Activated naive CD4-positive, alpha-beta T cell treated with anti-CD3 and anti-CD28 coated beads, Interleukin-2, amount 50 U/mL, for 16 hours (primary cell): ENCODE measurements at places on chromosomes 1 and 21.

DNA sequence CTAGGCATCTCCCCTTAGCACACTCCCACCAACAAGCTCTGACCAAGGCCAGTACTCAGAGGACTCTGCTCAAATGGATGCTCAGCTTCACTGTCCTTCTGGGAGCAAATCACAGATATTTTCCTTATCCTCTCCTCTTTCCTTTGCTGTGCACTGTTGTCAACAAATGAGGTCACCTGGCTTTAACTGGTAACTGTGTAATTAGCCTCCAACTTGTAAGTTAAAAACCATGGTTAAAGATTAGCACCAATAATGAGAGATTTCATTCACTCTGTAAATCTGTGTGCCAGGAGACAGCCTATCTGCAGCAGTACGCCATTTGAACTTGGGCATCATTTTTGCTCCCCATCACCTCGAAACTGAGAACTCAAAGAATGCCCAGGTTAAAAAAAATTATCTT, 149.5 kb downstream of the GABPA start:
- no peak for DNase-seq

- no peak for DNase-seq
These were observed 1.2 kb upstream of the ATF3 start for GRCh38 chr1:212607206-212607912.

DNA sequence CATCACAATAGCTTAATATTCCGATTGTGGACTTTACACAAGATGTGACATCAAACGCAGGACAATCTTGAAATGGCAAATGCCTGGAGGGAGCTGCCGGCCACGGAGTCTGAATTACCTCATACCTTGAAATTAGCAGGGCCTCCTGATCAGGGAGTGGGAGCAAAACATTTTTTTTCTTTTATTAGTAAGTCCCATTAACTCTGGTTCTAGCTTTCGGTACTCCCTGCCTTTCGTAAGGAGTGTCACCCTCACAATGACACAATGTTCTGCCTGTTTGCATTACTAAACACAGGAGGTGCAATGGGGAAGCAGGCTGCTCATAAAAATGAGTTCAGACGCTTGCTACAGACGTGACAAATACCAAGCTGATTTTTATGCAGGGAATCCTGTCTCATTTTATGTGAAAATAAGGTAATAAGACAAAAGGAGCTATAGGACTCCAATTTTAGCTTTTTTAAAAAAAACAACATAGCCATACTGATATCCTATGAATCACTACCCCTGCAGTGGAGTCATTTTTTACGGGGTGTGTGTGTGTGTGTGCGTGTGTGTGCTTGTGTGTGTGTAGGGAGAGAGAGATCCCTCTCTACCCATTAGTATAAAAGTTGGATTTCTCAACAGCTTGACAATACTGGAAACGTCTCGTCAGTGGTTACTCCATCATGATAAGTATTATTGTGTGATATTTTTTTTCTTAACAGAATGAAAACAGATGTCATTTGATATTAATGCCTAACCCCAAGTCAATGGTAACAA, 205.1 kb upstream of the RUNX1 start:
- no peak for DNase-seq

GRCh38 chr1:89887270-89887669, 66.4 kb downstream of the LRRC8D start:
- DNase-seq, result no peak

- no peak for DNase-seq
These were observed 26.2 kb downstream of the ENAH start for GRCh38 chr1:225626698-225627097.

DNA sequence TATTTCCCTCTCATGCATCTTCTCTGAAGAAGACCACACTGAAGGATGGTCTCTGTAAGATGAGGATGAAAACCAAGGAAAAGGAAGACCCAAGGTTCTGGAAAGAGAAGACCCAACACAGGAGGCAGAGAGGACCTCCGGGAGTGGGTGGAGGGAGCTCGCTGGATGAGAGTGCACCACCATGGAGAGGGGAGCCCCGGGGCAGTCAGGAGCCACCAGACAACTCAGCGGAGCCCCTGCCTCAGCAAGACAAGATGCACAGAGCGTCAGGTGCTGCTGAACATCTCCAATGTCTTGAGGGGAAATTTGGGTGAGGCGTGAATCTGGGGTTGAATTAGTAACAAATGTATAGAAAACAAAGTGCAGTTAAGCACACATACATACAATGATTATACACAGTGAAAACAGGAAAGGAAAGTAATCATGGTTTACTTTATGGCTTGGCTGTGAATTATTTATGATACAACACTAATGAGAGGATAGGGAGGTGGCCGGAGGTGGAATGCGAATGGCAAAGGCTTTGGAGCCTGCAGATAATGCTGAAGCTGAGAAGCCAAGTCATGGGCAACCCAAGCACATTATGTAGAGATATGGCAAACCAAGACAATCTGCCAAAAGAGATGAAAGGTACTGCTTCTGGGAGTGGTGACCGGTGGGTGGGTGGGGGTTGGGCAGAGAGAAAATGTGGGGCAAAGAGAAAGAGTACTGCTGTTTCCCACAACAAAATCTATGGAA, 80.4 kb upstream of the EDN2 start:
- no peak for DNase-seq

- no peak for DNase-seq
These were observed at the start of gene SDC3 for GRCh38 chr1:30908696-30909364. Gene SDC3 (minus strand): TSS chr1:30908758. CDS start chr1:30908586, 172 bp downstream.

- DNase-seq, result peak; percentile 37
These were observed 3.3 kb upstream of the SLC45A1 start for GRCh38 chr1:8314346-8315280.

GRCh38 chr1:27656157-27656893, 15.7 kb downstream of the IFI6 start:
- no peak for DNase-seq

DNA sequence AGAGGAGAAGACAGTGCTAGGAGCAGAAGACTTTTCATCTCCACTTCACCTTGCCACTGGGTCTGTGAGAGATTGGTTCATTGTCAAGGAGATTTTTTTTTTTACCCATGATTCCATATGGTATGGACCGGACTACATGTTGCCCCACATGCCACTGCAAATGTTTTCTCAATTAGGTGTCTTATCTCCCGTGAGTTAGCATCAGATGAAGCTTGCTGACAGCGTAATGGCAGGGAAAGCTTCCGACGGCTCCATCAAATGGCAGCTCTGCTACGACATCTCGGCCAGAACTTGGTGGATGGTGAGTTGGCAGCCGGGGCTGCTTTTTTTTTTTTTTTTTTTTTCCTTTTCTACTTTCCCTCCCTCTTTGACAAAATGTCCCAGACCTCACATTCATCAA, 217.2 kb upstream of the NFIA start:
- no peak for DNase-seq

DNA sequence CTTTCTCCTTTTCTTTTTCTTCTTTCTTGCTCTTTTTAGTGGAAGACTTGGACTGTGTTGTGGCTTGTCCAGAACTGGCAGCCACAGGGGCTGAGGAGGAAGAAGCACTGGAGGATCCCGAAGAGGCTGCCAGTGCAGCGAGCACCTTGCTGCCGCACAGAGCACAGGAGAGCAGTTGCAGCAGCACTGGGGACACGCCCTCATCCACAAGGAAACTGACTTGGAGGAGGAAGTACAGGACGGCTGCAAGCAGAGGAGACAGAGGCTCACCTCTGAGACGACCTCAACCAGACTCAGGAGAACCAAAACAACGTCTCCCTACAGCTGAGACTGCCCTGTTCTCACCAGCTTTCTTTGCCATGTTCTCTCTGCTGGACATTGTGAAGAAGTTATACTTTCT, 88.9 kb downstream of the UBR4 start:
- DNase-seq, result no peak

DNA sequence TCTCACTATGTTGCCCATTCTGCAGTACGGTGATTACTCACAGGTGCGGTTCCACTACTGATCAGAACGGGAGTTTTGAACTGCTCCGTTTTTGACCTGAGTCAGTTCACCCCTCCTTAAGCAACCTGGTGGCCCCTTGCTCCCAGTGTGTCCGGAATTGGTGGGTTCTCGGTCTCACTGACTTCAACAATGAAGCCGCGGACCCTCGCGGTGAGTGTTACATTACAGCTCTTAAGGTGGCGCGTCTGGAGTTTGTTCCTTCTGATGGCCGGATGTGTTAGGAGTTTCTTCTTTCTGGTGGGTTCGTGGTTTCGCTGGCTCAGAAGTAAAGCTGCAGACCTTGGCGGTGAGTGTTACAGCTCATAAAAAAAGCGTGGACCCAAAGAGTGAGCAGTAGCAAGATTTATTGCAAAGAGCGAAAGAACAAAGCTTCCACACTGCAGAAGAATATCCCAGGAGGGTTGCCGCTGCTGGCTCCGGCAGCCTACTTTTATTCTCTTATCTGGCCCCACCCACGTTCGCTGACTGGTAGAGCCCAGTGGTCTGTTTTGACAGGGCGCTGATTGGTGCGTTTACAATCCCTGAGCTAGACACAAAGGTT, 17.6 kb upstream of the PARP1 start:
- DNase-seq, result peak; percentile 29

GRCh38 chr1:95323123-95323522, 89.1 kb downstream of the RWDD3 start:
- no peak for DNase-seq

DNA sequence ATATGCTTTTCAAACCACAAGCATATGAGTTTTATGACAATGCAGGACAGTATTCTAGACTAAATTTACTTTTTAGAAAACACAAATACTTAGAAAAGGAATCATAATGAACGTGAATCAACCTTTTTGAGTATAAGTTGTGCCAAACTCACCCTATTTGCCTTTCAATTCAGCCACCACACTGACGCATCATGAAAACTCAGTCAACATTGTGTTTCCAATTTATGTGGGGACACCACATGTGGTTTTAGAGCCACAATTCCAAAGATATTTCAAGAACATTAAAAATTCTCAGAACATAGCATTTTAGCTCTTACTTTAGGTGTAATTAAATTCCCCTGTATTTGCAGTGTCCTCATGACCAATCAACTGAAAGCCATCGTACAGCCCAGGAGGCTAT, 118.8 kb downstream of the PTBP2 start:
- no peak for DNase-seq

GRCh38 chr1:9413071-9413876, 120.6 kb downstream of the SPSB1 start:
- peak; percentile 61 for DNase-seq

DNA sequence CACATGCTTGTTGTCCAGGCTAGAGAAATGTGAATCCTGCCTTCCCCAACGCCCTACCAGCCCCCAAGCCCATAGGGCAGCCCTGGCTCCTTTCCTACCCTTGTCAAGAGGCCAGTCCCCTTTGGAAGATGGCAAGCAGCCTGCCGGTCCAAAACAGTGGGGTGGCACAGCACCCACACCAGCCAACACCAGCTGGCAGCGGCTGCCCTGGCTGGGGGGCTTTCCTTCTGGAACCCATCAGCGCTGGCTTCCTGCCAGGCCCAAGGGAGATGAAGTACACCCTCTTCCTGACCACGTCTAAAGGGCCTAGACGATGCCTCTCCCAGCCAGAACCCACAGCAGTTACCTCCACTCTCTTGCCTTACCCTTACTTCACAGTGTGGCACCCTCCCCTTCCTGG, 24.2 kb downstream of the KCNN3 start:
- no peak for DNase-seq

GRCh38 chr1:174949061-174949460, 50.7 kb upstream of the CACYBP start:
- no peak for DNase-seq

GRCh38 chr21:17988102-17988437, 168.9 kb upstream of the C21orf91 start:
- DNase-seq, result no peak

GRCh38 chr1:29470087-29470787, 233.9 kb downstream of the PTPRU start:
- DNase-seq, result no peak

DNA sequence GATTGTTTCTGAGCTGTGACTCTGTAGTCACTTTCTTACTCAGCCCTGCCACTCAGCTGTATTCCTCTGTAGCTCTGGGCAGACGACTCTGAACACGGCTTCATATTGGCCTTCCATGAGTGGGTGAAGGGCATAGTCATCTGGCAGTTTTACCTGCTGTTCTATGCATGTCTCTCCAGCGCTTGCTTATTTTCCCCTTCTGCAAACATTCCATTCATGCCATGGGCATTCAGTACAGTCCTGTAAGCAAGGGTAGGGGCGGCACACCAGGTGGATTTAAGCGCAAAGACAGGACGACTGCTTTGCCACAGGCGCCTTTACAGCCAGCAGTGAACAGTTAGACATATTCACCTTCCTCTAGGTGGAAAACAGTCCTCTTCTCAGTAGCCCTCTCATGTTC, 4.4 kb upstream of the WDR26 start:
- DNase-seq, result no peak

DNA sequence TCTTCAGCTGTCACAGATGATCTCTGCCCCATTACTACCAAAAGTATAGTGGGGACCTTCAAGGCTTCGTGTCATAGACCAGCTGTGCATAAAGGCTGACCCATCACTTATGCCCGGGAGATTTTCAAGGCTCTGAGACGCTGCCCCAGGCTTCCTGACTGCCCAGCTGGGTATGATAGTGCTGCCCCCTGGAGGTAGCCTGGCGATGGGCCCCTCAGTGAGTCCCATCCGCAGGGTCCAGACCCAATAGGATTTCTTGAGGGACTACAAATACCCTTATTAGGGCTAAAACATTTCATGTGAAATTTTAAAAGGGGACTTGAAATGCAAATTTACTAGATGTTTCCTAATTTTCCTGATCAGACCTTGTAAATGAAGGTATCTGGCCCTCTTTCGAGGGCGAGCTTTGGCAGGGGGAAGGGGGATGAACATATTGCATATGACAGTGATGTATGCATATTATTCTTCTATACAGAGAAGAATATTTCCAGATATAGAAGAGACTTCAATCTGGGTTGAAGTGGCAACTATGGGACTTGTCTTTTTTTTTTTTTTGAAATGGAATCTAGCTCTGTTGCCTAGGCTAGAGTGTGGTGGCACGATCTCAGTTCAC, 11.7 kb upstream of the FCMR start:
- DNase-seq, result peak; percentile 70

GRCh38 chr1:76209238-76209637, 134.7 kb downstream of the ST6GALNAC3 start:
- no peak for DNase-seq

- no peak for DNase-seq
These were observed 29.1 kb upstream of the IFNGR2 start for GRCh38 chr21:33374080-33374449.

GRCh38 chr1:67652800-67653199, 32.2 kb upstream of the GADD45A start:
- no peak for DNase-seq

DNA sequence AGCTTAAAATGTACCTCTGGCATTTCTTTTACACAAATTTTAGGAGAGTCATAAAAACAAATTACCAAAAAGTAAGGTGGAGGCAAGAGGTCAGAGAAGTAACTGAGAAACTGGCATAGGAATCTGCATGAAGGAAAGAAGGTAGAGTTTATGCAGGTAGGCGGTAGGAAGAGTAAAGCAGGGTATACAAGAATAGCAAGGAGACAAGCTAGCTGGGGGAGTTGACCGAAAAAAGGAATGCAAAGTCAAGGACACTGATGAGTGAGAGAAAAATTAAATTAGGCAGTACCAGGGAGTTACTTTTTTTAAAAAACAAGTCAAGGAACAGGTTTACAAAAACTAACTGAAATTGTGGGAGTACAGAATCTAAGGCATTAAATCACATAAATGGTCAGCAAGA, 56.0 kb downstream of the FOXJ3 start:
- no peak for DNase-seq
